ENCODE measurements at places on chromosomes 7 and 10.

- DNase-seq, result no peak
These were observed 118.3 kb downstream of the PPP1R17 start for GRCh38 chr7:31805209-31805818.

- DNase-seq, result peak; percentile 64
These were observed 23.3 kb downstream of the YAE1 start for GRCh38 chr7:39589323-39590111.

- DNase-seq, result no peak
These were observed 27.1 kb downstream of the CREB3L2 start for GRCh38 chr7:137974766-137975165.

DNA sequence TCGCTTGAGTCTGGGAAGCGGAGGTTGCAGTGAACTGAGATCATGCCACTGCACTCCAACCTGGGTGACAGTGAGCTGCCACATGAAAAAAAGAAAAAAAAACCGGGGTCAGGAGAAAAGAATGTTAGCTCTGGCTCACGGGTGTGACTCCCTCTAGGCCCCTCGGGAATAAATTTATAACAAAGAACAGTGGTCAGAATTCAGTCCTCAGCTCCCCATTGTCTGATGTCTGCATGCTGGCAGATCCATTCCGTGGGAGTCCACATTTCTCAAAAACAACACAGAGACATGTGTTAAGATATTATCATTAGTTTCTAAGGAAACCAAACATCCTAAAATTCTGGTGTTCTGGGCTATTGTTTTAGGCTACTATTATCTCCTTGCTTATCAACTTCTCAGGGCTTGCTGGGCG is 90.6 kb downstream of the MARCHF5 start:
- no peak for DNase-seq

DNA sequence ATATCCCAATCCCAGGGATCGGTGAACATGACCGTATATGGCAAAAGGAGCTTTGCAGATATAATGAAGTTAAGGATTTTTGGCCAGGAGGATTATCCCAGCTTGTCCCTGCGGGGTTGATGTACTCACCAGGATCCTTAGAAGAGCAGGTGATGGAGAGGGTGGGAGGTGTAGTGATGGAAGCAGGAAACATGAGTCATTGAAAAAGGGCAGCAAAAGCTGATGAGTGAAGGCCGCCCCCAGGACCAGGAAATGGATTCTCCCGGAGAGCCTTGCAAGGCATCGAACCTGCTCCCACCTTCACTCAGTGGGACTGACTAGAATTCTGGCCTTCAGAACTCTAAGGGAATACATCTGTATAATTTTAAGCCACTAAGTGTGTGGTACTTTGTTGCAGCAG is 5.2 kb upstream of the NUPR2 start:
- DNase-seq, result no peak
